ENCODE measurements at places on chromosomes 1 and 21.

GRCh38 chr21:25425156-25425555, 182.1 kb downstream of the MRPL39 start:
- DNase-seq = no peak

- peak; percentile 53 for DNase-seq
Measured at GRCh38 chr1:179025975-179026812, 500 bp downstream of the FAM20B start.

DNA sequence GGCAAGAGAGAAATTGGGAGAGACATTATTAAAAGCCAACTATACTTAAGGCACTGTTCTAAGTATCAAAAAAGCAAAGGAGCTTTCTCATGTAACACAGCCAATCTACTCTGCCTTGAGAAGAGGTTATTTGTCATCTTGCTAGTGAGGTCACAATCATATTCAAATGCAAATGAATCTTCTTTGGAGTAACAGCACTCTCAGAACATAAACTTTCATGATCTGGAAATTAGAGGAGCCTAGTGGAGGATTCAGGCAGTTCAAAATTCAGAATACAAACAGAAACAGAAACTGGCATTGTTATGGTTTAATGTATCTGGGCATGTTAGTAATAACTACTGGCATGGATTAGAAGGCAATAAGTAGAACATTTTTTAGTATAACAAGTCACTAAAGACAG, 57.4 kb downstream of the ARID4B start:
- DNase-seq = peak; percentile 34

DNA sequence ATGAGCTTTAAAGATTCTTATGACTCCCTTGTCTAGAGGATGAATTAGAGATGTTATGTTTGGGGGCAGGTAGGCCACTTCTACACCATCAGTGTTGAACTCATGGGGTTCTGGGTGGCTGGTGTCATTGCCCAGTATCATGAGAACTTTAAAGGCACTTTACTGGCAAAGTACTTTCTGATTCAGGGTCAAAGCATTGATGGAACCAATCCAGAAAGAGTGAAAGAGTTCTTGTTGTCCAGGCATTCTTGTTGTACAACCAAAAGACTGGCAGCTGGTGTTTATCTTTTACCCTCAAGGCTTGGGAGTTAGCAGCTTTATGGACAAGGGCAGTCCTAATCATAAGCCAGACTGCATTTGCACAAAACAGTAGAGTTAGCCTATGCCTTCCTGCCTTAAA, 673.0 kb downstream of the USP25 start:
- no peak for DNase-seq

DNA sequence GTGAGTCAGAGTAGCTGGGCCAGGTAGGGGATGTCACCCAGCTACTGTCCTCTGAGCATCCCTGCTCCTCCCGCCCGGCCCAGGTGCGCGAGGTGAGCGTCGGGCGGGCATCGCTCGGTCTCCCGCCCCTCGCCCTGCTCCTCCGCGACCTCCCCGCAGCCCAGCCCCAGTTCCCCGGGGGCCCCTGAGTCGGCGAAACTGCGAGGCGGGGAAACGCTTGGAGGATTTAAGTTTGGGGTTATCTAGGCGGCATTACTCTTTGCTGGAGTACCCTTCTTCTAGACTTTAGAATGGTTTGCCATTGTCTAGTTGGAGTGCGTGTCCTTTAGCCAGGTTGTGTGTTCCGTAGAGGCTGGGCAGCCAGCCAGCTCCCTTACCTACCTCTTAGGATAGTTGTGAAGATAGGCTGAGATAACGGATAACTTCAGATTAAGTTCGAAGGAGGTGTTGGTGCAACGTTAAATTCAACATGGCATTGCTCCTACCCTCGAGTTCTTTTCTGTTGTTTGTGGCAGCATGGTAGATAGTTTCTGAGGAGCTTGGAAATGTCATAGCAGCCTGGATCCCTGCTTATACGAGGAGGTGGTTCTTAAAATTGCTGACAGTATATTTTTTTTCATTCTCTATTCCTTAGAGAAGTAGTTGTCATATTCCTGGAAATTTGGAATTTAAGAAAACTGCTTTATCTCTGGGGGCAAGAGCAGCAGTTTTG, 697 bp downstream of the AGO3 start:
- DNase-seq = no peak

DNA sequence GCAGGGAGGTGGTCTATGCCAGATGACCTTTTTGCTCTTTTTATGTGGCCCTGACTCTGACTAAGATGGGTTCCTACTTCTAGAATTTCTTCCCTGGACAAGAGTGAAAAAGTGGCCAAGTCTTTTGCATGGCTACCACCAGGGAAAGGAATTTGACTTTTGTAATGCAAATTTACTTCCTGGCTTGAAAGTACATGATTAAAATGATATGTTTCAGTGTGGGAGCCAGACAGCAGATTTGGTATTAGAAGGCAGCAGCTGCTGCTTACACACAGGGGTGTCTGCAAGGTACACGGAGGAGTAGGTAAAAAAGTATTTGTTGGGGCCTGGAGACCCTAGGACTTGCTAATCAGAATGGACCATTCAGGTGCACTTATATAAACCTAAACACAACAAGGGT, 78.4 kb downstream of the KCND3 start:
- no peak for DNase-seq

All from mammary epithelial cell (primary cell).